Naive thymus-derived CD8-positive, alpha-beta T cell (primary cell): ENCODE measurements at places on chromosomes 11 and 22. TPM values are rescaled to one million over a fixed set of nuclear protein-coding genes. Genes with fewer than 3 reads are reported as not detected.

SHISA8 gene
- total RNA-seq = 0.44 TPM

GVQW3 gene
- 7.8 TPM for total RNA-seq

GDPD4 gene
- total RNA-seq = not detected

OR8G1 gene
- total RNA-seq = not detected

DNA sequence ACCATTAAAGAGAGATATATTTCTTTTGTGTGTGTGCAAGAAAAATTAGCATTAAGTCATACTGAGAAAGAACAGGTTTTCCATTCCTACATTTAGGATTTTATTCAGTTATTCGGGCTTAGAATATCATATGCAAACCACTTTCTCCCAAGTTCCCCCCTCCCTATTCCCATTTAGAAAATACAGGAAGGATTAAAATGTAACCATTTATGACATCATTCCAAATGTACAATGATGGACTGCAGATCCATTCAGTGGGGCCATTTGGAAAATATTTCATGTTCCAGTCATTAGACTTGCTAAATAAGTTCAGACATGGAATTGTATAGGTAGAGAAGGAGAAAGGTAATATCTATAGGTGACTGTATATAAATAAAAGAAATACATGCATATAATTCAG lies 228.6 kb upstream of the MPPED2 start:
- H3K27ac ChIP-seq = no peak overlapping the region
- no peaks in the 10 kb centered on the region for H3K4me1 ChIP-seq
- H3K27me3 ChIP-seq = peaks cover 5% of the 10 kb centered on the region
- H3K4me3 ChIP-seq = no peak overlapping the region
- H3K36me3 ChIP-seq = no peaks in the 10 kb centered on the region
- no peak for DNase-seq

DNA sequence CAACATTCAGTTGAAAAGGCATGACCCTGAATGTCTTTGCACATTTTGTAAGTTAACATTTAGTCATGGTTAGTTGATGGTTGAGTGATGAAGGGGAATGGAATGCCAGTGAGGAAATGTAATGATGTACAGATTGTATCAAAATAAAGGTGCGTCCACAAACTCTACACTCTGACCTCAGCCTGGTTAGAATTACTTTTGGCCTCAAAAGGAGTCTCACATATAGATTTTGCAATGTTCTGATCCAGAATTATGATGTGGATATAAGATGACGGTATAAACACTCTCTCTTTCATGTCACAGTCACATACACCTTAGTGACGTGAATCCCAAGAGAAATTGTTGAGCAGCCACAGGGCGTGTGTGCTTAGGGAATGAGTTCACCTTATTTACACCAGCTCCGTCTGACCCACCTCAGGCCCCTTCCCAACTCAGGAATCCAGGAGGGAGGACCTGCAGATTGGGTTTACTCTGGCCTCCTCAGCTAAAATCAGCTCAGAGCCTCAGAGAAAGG lies 100.1 kb downstream of the RDX start:
- peaks cover 2% of the 10 kb centered on the region for H3K4me1 ChIP-seq
- no peak overlapping the region for H3K27ac ChIP-seq
- H3K27me3 ChIP-seq = no peaks in the 10 kb centered on the region
- H3K4me3 ChIP-seq = no peak overlapping the region
- no peak for DNase-seq

DNA sequence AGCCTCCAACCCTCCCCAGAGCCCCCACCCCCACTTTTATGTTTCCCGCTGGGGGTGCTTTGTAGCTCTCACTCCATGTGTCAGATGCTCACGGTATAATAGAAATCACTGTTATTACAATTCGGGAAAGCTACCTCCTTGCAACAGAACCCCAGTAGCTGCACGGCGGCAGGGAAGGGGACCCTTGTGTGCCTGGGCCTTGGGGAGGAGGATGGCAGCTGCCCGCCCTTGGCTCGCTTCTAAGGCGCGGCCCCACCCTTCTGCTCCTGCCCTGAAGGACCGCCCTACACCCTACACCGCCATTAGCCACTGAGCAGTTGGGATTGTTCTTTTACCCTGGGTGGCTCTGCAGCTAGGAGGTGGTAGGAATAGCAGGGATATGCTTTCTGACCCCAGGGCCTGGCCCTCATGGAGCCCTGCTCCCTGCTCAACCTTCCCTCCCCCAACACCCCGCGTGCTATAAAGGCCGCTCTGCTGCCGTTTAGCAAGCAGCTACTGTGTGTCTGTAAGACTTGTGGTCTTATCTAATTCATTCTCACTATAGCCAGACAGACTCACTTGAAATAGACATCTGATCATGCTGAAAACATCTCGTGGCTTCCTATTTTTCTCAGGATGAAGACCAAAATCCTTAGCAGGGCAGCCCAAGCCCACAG lies 219.7 kb downstream of the CEP164 start:
- H3K27ac ChIP-seq = no peak overlapping the region
- peaks cover 4% of the 10 kb centered on the region for H3K27me3 ChIP-seq
- no peak for DNase-seq
- no peak overlapping the region for H3K4me3 ChIP-seq
- no peaks in the 10 kb centered on the region for H3K4me1 ChIP-seq

DNA sequence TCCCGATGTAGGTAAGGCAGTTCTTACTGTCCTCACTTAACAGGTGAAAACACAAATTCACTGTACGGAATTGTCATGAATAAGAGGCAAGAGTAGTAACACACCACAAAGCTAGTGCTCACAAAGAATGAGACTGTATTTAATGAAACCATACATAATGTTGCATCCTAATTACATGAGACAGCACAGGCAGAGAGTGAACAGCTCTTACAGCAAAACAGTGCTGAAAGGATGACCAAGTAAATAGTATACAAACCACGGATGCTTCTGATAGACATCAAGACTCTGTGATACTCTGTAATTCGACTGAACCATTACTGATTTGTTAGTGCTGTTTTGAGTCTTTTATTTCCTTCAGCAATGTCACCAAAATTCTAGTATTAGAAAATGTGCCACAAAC lies 282.3 kb downstream of the TTC28 start:
- H3K27me3 ChIP-seq = no peaks in the 10 kb centered on the region
- peaks cover 3% of the 10 kb centered on the region for H3K36me3 ChIP-seq
- no peak overlapping the region for H3K4me3 ChIP-seq
- H3K4me1 ChIP-seq = peaks cover 2% of the 10 kb centered on the region
- H3K27ac ChIP-seq = no peak overlapping the region

GRCh38 chr22:33851821-33852384 lies 68.4 kb downstream of the LARGE1 start:
- peaks cover 4% of the 10 kb centered on the region for H3K36me3 ChIP-seq
- peaks cover 20% of the 10 kb centered on the region for H3K4me1 ChIP-seq
- no peak overlapping the region for H3K27ac ChIP-seq
- no peak for DNase-seq

- H3K4me3 ChIP-seq = no peak overlapping the region
- H3K36me3 ChIP-seq = peaks cover 23% of the 10 kb centered on the region
- H3K4me1 ChIP-seq = peaks cover 45% of the 10 kb centered on the region
- H3K27me3 ChIP-seq = no peaks in the 10 kb centered on the region
- no peak for DNase-seq
- H3K27ac ChIP-seq = no peak overlapping the region
Observed at GRCh38 chr11:119061256-119061655, 4.3 kb upstream of the HYOU1 start.
